ENCODE measurements at places on chromosomes 2 and 18.

- no peak for DNase-seq
These were observed 21.6 kb downstream of the GPD2 start for GRCh38 chr2:156457523-156458517.

- DNase-seq: no peak
These were observed 49.0 kb upstream of the TWSG1 start for GRCh38 chr18:9285604-9286003.

GRCh38 chr18:74063557-74063956 is 84.1 kb downstream of the FBXO15 start:
- no peak for DNase-seq

- no peak for DNase-seq
These were observed 175.7 kb upstream of the TANK start for GRCh38 chr2:160984426-160985077.

DNA sequence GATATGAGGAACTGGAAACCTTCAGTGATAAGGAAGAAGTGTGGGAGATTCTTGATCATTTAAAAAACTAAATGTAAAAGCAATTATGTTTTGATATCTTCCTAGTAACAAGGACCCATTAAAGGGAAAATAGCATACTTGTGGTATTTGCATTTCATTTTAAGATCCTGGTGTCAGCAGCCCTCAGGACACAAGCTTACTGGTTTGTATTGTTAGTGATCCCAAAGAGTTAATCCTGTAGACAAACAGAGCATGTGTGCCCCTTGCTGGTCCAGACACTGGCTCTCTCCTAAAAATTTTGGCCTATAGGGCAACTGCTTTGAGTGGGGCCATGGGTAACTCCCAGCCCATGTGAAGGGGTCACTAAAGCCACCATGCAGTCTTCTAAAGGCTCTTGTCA is 101.1 kb upstream of the TFCP2L1 start:
- DNase-seq: no peak

- no peak for DNase-seq
These were observed 83.1 kb upstream of the LRRTM4 start for GRCh38 chr2:77604953-77605929.

GRCh38 chr2:85777441-85777861 is 23.7 kb downstream of the ATOH8 start:
- no peak for DNase-seq

GRCh38 chr2:159960414-159960813 is 102.0 kb downstream of the PLA2R1 start:
- DNase-seq: no peak

DNA sequence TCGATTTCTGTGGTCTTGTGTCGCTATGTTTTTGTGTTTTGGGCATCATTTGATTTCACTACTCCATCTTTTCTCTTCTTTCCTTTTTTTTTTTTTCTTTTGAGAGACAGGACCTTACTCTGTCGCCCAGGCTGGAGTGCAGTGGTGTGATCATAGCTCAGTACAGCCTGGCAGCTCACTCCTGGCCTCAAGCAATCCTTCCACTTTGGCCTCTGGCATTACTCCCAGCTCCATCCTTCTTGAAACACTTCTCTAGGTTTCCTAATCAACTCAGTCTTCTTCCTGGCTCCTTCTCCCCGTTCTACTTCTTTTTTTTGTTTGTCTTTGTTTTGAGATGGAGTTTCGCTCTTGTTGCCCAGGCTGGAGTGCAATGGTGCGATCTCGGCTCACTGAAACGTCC is 26.5 kb downstream of the TCF23 start:
- no peak for DNase-seq

DNA sequence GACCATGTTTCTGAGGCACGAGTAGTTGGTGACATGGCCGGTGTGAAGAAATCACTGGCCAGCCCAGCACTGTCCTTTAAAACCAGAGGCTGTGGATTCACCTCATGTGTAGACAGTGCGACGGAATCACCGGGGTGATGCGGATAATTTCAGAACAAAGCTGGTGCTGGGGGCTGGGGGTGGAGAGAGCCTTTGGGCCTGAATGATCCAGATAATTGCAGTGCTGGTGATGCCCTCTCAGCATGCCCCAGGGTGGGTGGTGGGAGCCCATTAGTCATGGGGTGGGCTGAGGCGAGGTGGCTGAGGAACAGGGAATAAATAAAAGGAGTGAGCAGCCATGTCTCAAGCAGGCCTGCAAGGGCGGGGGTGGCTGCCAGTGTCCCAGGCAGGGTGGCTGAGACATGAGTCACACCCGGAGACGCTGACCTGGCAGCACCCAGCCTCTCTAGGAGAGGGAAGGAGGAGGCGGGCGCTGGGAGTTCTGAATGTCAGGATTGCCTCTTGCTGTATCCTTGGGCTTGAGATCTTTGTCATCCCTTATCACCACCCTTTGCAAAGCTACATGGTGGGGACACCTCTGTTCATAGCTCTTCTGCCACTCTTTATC is 151.1 kb upstream of the MSH6 start:
- no peak for DNase-seq

DNA sequence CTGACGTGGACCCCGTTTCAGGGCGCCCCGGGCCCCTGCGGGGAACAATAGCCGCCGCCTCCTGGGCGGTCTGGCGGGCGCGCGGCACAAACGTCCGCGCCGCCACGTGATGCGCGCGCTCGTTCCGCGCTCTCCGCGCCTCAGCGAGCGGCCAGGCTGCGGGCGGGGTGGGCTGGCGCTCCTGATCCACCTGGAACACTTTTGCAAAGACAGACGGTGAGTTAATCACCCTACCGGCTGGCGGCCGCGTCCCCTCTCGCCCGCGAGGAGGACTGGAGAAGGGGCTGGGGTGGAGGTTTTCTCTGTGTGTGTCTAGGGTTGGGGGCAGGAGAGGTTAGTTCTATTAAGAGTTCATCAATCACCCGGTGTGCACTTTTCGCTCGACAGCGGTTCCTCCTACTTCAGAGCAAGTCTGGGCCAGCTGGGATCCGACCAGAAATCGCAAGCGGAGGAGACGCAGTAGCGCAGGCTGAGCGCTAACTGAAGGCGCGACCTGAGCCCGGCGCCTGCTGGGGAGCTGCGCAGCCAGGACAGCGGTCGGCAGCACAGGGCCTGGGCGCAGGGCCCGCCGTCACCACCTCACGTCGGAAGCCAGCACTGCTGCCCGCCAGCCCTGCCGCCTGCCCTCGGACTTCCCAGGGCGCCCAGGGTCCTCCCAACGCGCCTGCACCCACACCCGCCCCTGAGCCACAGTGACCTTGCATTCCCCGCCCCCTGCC is 10.3 kb upstream of the HOXD1 start:
- no peak for DNase-seq

DNA sequence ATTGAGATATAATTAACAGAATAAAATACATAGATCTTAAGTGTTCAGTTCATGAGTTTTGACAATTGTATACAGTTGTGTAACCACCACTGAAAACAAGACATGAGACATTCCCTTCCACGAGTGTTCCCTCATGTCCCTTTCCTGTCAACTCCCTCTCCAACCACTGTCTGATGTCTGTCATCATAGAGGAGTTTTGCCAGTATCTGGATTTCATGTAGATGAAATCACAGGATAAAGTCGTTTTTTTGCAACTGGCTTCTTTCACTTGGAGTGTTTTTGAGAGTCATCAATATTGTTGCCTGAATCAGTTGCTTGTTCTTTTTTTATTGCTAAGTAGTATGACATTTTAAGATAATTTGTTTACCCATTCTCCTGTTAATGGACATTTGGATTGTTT is 52.7 kb downstream of the RBMS1 start:
- no peak for DNase-seq

Data from activated CD8-positive, alpha-beta T cell treated with anti-CD3 and anti-CD28 coated beads, Interleukin-2, amount 10 ng/mL, durations not matched to agents 7 days and 5 days (primary cell).